ENCODE measurements at places on chromosomes 1 and 21. TPM values are rescaled to one million over a fixed set of nuclear protein-coding genes. Genes with fewer than 3 reads are reported as not detected.
A peak's percentile ranks its signal among the peaks of the same experiment; 100 is the strongest.

GRCh38 chr21:39434950-39435349, 10.6 kb downstream of the LCA5L start:
- no peak for ATAC-seq

- no peak for ATAC-seq
These were observed 72.3 kb upstream of the ADAM30 start for GRCh38 chr1:119968601-119969000.

DNA sequence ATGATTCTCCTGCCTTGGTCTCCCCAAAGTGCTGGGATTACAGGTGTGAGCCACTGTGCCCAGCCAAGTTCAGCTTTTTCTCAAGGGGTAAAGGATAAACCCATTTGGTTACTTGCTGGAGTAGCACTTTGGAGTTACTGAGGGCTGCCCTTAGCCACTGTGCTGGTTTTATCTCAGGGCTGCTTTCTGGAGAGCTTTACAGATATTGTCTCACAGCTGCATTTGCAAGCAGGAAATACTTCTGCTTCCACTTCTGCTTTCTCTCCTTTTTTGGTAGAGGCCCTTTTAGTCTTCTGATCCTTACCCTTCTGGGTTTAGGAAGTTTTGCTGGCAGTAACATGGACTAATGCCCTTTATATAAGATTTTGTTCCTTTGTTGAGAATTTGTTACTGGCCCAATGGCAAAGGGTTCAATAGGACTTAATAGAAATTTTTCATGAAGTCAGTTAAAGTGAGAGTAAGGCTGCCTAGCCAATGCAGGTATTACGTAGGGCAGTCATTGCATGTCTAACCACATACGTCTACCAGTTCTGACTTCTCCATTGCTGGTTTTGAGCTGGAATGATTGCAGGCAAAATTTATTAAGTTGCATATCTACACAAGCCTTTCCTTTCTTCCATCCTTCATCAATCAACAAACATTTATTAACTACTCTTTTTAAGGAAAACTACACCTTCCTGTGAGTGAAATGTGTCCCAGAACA, 24.4 kb downstream of the CAP1 start:
- ATAC-seq = no peak

- ATAC-seq = no peak
These were observed 30.2 kb downstream of the EYA3 start for GRCh38 chr1:28058168-28058567.

- no peak for ATAC-seq
These were observed 786 bp downstream of the RPL5 start for GRCh38 chr1:92832537-92833114.

DNA sequence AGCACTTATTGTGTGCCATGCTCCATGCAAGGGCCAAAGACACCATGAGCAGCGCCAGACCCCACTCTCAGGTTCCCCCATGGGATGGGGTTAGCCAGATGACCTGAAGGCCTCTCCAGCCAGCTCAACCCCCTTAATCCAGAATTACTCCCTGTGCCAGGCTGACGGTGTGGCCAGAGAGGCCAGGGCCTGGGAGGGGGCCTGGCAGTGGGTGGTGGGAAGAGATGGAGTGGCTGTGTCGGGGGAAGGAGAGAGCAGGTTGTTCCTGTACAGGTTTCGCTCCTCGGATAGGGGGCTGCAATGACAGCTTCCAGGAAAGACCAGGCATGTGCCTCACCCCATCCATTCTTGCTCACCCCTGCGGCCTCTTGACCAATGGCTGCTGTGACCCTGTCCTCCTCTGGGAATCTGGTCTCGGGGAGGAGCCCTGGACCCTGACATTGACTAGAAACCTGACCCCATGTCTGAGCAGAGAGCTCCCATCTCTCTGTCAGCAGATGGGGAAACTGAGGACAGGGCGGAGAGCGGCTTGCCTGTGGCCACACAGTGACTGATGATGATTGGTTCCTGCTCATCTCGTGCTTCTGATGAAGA, 345.3 kb downstream of the MATN1 start:
- no peak for ATAC-seq

DNA sequence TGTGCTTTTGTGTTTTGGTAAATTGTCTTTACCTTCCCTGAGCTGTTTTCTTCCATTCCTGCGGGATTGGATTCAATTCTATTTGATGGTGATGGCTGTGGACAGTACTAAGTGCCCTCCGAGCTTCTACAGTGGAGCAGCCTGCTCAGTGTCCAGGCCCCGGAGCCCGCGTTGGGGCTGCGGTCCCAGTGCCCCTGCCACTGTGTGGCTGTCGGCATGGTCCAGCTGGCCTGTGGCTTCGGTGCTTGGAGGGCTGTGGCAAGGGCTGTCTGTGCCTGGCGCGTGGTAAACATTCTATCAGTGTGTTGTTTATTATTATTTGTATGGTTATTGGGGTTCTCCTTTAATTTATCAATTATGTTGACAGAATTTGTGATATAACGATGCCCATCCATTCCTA, 109.1 kb upstream of the COL6A1 start:
- ATAC-seq = no peak

DNA sequence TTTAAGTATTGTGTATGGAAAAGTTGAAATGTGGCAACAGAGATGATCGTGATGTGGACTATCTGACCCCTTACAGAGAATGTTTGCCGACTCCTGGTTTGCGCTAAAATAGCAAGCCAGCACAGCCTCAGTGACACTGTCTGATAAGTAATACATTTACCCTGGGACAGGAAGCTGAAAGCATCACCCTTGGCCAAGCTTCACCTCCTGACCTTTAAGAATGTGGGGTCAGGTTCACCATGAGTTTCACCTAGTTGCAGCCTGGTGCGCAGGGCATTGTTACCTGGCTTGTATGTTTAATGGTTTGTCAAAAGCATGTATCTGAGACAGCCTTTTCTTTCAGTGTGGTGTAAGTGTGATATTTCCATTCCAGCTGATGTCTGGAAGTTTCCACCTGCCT, 29.2 kb downstream of the TRAF5 start:
- no peak for ATAC-seq

GRCh38 chr1:6263716-6264115, 2.8 kb upstream of the GPR153 start:
- no peak for ATAC-seq

- ATAC-seq = no peak
These were observed 75.7 kb downstream of the RASAL2 start for GRCh38 chr1:178169649-178170048.

DNA sequence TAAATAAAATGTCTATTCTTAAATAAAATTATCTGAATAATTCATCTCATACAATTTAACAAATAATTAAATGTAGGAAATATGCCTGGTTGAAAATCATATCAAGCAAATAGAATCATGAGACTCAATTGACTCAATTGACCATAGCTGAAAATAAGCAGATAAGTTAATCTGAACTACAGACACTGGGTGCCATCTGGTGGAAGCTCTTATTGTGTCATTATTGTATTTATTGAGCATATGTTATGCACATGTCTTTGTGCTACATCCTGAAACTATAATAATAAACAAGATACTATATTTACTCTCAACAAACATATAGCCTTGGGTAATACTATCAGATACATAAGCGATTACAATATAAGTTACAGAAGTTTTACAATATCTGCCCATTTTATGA, 41.0 kb downstream of the BRINP3 start:
- no peak for ATAC-seq

GRCh38 chr1:4118746-4119515, 218.9 kb upstream of the C1orf174 start:
- ATAC-seq = no peak

- ATAC-seq = no peak
These were observed 109.4 kb downstream of the GIPC2 start for GRCh38 chr1:78155121-78155520.

DNA sequence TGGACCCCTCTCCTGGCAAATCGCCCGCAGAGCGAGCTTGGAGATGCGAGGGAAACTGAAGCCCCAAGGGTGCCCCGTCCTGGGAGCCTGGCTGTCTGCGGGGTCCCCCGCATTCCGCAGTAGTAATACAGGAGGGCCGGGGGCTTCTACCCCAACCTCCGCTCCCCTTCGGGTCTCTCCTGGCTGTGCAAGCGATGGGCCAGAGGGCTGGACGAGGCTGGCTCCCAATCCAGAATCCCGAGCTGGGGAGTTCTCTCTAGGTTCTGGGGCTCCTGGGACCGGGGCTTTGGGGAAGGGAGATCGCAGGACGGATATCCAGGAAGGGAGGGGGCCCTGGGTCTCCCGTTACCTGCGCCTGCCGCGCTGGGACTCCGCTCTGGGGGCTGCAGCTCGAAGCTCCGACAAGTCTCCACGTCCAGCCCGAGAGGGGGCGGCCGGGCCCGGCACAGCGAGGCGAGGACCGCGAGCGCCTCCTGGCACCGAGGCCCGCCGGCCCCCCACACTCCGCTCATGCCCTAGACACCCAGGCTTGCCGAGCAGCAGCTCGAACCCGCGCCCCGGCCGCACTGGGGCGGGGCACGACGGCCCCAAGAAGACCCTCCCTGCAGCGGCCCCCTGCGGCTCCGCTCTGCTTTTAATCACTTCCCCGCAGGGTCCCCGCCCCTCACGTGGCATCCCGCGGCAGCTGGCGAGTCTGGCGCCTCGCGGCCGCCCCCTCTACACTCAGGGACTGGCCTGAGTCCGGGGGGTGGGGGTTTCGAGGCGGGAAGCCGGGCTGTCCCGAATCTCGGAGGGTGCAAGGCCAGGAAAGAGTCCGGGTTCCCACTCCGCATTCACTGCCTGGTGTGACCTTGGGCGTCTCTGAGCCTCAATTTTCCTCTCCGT, at the start of gene SYT6:
TSS of gene SYT6 (minus strand) at position 609 of the 885 bp plus-strand sequence. CDS start at position 512, 97 bp downstream.
- no peak for ATAC-seq

GRCh38 chr1:201408176-201408833, 9.2 kb upstream of the LAD1 start:
- peak; percentile 68 for ATAC-seq

GPX7 gene
- total RNA-seq = 18.5 TPM

NCAM2 gene
- total RNA-seq = 9.1 TPM

S100A1 gene
- 2.4 TPM for total RNA-seq

CFHR5 gene
- not detected for total RNA-seq

ARMH1 gene
- 3.0 TPM for total RNA-seq

LENEP gene
- total RNA-seq = not detected

VWA5B1 gene
- total RNA-seq = not detected

CTXND2 gene
- total RNA-seq = not detected

CFAP126 gene
- total RNA-seq = not detected

SLC44A3 gene
- total RNA-seq = 1.0 TPM

BSDC1 gene
- total RNA-seq = 71.1 TPM
